Lower lobe of right lung (tissue), 2 donors: ENCODE measurements at places on chromosomes 1 and 21. TPM values are rescaled to one million over a fixed set of nuclear protein-coding genes. Genes with fewer than 3 reads are reported as not detected.
A peak's percentile ranks its signal among the peaks of the same experiment; 100 is the strongest.

The LAMTOR2 gene
- total RNA-seq = 66.5 TPM

DNA sequence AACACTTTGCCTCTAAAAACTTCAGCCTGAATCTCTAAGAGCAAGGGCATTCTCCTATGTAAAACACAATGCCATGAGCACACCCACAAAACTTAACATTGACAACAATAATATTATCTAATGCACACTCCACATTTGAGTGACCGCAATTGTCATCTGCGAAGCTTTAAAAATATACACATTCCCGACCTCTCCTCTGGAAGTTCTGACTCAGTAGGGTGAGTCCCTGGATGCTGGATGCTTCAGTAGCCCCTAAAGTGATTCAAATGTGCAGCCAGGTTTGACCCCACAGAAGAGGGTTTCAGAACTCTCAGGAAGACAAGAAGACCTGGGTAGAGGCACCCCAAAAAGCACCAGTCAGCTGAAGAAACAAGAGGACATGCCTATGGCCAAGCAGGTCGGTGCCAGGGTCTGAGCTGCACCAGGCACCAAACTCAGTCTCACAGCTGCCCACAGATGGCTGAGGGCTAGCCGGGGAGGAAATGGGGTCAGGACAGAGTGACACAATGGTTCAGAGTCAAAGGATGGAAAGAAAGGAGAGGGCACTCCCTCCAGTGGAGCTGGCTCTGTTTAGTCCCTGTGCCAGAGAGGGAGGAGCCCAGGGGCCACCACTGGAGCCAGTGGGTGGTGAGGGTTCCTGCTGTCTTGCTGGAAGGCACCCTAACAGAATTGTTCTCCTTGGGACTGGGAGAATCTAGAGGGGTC, 17.4 kb downstream of the PIK3C2B start:
- no peaks in the 10 kb centered on the region for H3K36me3 ChIP-seq
- no peak overlapping the region for H3K4me3 ChIP-seq
- no peaks in the 10 kb centered on the region for H3K27me3 ChIP-seq
- no peak for DNase-seq
- H3K4me1 ChIP-seq = peaks cover 75% of the 10 kb centered on the region

DNA sequence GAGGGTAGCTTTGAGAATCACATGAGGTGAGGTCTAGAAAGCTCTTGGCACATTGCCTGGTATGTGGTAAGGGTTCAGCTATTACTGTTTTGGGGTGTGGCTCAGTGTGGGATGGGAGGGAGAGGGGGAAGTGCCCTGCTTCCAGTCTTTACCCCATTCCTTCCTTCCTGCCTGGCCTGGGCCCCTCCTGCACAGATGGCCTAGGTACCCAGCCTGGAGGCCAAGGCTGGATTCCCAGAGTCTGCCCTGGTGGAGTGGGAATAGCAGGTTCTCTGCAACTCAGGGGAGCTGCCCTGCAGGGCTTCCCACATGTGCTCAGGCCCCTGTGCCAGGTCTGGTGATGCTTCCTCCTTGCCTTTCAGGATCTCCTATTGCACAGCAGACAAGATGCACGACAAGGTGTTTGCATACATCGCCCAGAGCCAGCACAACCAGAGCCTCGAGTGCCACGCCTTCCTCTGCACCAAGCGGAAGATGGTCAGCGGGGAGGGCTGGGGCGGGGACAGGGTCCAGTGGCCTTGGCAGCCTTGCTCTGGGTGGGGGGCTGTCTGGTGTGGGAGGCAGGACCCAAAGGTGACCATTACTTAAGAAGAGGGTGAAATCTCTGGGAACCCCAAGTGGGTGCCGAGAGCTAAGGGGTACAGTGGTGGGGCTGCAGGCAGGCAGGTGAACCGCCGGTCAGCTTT, 13.5 kb downstream of the LDLRAP1 start:
- no peaks in the 10 kb centered on the region for H3K27me3 ChIP-seq
- peak overlapping the region; percentile 31 for H3K27ac ChIP-seq
- no peak overlapping the region for H3K4me3 ChIP-seq
- H3K4me1 ChIP-seq = peaks cover 80% of the 10 kb centered on the region
- H3K36me3 ChIP-seq = peaks cover 19% of the 10 kb centered on the region

The GPR25 gene
- total RNA-seq = 0.62 TPM

GRCh38 chr1:229247871-229248270, 23.0 kb upstream of the RAB4A start:
- H3K27ac ChIP-seq = no peak overlapping the region
- no peaks in the 10 kb centered on the region for H3K36me3 ChIP-seq
- no peak overlapping the region for H3K4me3 ChIP-seq
- H3K27me3 ChIP-seq = no peaks in the 10 kb centered on the region

- H3K4me1 ChIP-seq = no peaks in the 10 kb centered on the region
- no peaks in the 10 kb centered on the region for H3K36me3 ChIP-seq
- no peak for DNase-seq
- no peak overlapping the region for H3K27ac ChIP-seq
- peaks cover 5% of the 10 kb centered on the region for H3K27me3 ChIP-seq
These were observed 7.3 kb downstream of the CTRC start for GRCh38 chr1:15445390-15446122.

DNA sequence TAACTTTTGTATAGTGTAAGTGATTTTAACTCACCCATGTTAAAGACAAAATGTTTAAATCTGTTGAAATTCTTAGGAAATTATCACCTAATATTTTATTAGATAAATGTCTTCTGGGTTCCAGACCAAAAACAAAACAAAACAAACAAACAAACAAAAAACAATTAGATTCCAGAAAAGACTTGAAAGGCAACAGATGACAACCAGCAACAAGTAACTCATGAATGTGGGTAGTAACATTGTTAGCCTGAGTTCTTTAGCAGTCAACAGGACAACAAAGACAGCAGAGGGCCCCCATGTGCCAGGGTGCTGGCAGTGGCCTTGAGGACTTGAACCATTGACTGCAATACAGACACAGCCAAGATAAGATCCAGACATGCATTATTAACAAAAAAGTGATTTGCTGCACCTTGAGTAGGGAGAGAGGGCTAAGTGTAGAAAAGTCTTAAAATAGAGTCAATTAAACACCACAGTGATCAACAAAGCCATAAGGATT, 2.4 kb upstream of the CD247 start:
- H3K27me3 ChIP-seq = no peaks in the 10 kb centered on the region
- H3K4me3 ChIP-seq = no peak overlapping the region
- DNase-seq = no peak
- H3K4me1 ChIP-seq = no peaks in the 10 kb centered on the region
- no peaks in the 10 kb centered on the region for H3K36me3 ChIP-seq
- H3K27ac ChIP-seq = no peak overlapping the region

The CFHR3 gene
- total RNA-seq = 0.24 TPM

DNA sequence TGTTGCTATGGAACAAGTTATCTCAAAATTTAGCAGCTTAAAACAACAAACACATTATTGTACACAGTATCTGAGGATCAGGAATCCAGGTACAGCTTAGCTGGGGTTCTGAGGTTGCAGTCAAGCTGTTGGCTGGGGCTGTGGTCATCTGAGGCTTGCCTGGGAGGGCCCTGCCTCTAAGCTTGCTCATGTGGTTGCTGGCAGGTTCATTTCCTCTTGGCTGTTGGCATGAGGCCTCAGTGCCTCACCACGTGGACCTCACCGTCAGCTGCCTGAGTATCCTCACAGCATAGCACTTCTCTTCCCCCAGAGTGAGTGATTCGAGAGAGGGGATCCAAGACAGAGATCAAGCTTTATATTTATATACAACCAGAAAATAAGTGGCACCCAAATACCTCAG, 18.6 kb downstream of the NTPCR start:
- no peak overlapping the region for H3K4me3 ChIP-seq
- H3K27me3 ChIP-seq = no peaks in the 10 kb centered on the region
- peaks cover 24% of the 10 kb centered on the region for H3K36me3 ChIP-seq
- no peak for DNase-seq
- no peak overlapping the region for H3K27ac ChIP-seq

DNA sequence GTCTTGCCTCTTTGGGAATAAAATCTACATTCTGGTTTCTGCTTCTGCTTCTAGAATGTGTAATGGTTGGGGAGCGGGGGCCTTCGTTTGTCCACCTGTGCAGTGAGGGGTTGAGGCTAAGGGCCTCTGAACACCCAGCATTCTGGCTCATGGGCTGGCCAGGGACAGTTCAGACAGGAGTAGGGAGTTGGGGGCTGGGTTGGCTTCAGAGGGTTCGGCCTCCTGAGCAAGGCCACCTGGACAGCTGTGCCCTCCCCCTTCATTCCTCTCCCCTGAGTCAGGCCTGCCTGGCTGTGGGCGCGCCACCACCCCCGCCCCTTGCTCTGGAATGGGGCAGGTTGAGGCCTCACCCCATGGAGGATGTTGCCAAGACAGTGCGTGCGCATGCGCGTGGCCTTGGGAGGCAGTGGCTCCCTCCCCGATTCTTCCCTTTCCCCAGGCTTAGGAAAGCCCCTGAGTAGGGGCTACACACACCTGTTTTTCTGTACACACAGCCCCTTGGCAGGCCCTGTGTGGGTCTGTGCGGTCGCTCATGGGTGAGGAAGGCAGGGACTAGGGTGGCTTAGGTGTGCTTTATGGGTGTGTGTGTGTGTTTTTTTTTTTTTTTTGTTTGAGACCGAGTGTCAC, 57.0 kb downstream of the YARS1 start:
- H3K27me3 ChIP-seq = no peaks in the 10 kb centered on the region
- peak overlapping the region; percentile 26 for H3K4me3 ChIP-seq
- H3K4me1 ChIP-seq = peaks cover 53% of the 10 kb centered on the region
- peak; percentile 96 for DNase-seq
- H3K27ac ChIP-seq = peak overlapping the region; percentile 88

The LRRIQ3 gene
- total RNA-seq = 0.65 TPM

DNA sequence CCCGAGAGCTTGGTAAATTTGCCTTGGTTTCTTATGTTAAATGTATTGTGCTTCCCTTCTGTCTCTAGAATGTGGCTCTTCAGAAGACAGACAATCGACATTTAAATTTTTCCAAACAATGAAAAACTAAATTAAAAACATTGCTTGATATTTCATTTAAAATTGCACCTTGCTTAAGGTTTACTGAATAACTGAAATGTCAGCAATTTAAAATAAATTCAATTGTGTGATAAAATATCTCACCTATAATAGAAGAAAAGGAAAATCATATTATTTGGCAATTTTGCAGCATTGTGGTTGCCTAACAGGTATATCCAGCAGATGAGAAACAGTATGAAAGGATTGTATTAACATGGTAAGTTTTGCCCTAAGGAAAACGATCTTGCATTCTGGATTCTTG, 56.5 kb downstream of the MAP3K21 start:
- no peaks in the 10 kb centered on the region for H3K36me3 ChIP-seq
- H3K4me3 ChIP-seq = no peak overlapping the region

- DNase-seq = no peak
- peak overlapping the region; percentile 94 for H3K27ac ChIP-seq
- no peaks in the 10 kb centered on the region for H3K27me3 ChIP-seq
These were observed 3.3 kb downstream of the CDC42SE1 start for GRCh38 chr1:151056149-151056548.

GRCh38 chr1:25148673-25149300, 83.5 kb downstream of the SYF2 start:
- no peak for DNase-seq
- H3K4me3 ChIP-seq = no peak overlapping the region
- no peaks in the 10 kb centered on the region for H3K36me3 ChIP-seq
- H3K4me1 ChIP-seq = no peaks in the 10 kb centered on the region
- no peak overlapping the region for H3K27ac ChIP-seq
- H3K27me3 ChIP-seq = peaks cover 21% of the 10 kb centered on the region

The LHX8 gene
- total RNA-seq = not detected

GRCh38 chr1:110780600-110781484, 92.1 kb upstream of the CD53 start:
- no peaks in the 10 kb centered on the region for H3K27me3 ChIP-seq
- H3K4me3 ChIP-seq = no peak overlapping the region
- H3K4me1 ChIP-seq = peaks cover 7% of the 10 kb centered on the region
- no peaks in the 10 kb centered on the region for H3K36me3 ChIP-seq
- DNase-seq = peak; percentile 64

GRCh38 chr1:109027841-109028240, 14.1 kb downstream of the WDR47 start:
- no peak for DNase-seq
- H3K27ac ChIP-seq = no peak overlapping the region
- no peaks in the 10 kb centered on the region for H3K27me3 ChIP-seq
- H3K4me3 ChIP-seq = no peak overlapping the region
- H3K4me1 ChIP-seq = no peaks in the 10 kb centered on the region

The PLA2G2D gene
- total RNA-seq = 0.27 TPM

DNA sequence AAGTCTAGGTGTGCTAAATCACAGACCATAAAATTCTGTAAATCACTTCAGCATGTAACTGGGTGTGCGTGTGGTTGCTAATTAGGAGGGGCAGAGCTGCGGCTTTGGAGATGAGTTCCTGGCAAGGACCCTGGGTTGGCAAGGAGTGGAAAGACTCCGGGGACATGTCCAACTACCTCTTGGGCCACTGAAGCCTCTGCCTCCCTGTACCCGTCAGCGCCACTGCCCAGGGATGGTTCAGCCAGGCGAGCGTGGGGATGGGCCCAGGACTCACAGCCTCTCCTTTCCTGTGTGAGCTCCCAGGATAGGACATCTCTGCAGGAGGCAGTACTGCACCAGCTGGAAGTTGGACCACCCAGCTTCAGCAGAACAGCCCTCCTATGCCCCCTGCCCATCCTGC, 386.4 kb upstream of the VAMP3 start:
- DNase-seq = no peak
- no peaks in the 10 kb centered on the region for H3K36me3 ChIP-seq
- H3K4me1 ChIP-seq = peaks cover 22% of the 10 kb centered on the region
- H3K27ac ChIP-seq = no peak overlapping the region
- no peaks in the 10 kb centered on the region for H3K27me3 ChIP-seq
- H3K4me3 ChIP-seq = no peak overlapping the region

DNA sequence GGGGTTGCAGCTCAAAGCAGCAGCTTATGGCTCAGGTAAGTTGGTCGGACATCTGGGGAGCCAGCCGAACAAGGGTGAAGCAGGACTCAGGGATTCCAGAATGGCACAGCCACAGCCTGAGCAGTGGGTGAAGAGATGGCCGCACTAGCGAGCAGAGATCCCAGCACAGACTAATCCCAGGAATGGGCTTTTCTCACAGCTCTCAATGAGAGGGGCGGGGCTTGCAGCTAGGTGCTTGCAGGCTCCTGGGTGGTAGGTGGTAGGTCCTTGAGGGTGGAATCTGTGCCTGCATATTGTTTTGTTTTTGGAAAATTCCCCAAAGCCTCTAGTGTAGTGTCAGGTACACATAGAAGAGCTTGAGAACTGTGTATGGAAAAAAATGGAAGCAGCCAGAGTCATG, 9.0 kb downstream of the KIAA0040 start:
- H3K4me3 ChIP-seq = no peak overlapping the region
- no peak for DNase-seq
- H3K4me1 ChIP-seq = peaks cover 76% of the 10 kb centered on the region
- H3K36me3 ChIP-seq = peaks cover 7% of the 10 kb centered on the region
- no peak overlapping the region for H3K27ac ChIP-seq

The NMNAT2 gene
- 0.62 TPM for total RNA-seq

GRCh38 chr1:217812175-217812574, 181.0 kb downstream of the SPATA17 start:
- no peaks in the 10 kb centered on the region for H3K27me3 ChIP-seq
- no peaks in the 10 kb centered on the region for H3K36me3 ChIP-seq
- H3K4me3 ChIP-seq = no peak overlapping the region
- no peaks in the 10 kb centered on the region for H3K4me1 ChIP-seq
- DNase-seq = no peak

The VANGL2 gene
- total RNA-seq = 7.5 TPM

The FCRLB gene
- 2.8 TPM for total RNA-seq
